ENCODE measurements at places on chromosomes 11 and 22.
A peak's percentile ranks its signal among the peaks of the same experiment; 100 is the strongest.

DNA sequence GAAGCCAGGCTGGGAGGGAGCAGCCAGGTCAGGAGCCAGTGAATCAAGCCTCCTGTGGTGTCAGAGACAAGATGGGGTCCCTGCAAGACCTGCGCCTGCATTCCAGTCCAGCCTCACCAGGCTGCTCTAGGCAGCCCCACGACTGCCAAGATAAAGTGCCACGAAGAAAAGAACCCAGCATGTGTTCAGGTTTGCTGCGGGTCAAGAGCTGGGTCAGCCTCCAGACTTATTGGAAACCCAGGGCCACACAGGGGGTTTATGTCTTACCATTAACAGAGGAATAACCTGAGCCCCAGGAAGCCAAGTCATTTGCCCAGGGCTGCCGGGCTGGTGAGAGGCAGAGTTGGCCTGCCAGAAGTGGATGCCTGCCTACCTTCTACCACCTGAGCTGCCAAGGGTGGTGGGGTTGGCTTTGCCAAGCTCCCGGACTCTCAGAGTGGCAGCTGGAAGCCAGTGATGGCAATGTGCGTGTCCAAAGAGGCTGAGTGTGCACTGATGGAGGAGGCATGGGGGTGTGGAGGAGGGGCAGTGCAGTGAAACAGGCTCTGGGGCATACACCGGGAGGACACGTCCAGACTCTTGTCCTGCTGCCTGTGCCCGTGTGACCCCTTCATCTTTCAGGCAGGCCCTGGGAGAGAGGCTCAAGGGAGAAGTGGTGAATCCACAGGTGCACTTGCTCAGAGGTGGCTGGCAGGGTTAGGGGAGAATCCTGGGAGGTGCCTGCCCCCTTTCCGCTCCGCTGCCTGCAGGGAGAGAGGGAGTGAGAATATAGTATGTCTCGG is 1.7 kb downstream of the RASD2 start:
- no peak for DNase-seq

GRCh38 chr11:19398273-19398672 is 157.5 kb upstream of the E2F8 start:
- no peak for DNase-seq

DNA sequence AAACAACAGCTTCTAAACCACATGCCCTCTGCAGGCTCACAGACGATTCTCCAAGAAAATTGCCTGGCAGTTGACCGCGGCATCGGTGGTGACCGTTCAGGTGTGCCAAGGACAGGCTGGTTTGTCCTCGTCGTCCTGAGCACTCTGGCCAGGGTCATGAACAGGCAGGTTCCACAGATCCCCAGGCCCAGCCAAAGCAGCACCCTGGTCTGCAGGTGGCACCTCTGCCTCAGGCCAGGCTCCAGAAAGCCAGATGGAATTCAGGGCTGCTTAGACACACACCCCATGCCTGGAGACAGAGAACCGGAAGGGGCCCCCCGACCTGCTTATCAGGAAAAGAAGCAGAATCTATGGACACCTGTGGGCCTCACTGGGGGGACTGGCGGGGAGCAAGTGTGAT is 338.7 kb downstream of the BRD1 start:
- no peak for DNase-seq

DNA sequence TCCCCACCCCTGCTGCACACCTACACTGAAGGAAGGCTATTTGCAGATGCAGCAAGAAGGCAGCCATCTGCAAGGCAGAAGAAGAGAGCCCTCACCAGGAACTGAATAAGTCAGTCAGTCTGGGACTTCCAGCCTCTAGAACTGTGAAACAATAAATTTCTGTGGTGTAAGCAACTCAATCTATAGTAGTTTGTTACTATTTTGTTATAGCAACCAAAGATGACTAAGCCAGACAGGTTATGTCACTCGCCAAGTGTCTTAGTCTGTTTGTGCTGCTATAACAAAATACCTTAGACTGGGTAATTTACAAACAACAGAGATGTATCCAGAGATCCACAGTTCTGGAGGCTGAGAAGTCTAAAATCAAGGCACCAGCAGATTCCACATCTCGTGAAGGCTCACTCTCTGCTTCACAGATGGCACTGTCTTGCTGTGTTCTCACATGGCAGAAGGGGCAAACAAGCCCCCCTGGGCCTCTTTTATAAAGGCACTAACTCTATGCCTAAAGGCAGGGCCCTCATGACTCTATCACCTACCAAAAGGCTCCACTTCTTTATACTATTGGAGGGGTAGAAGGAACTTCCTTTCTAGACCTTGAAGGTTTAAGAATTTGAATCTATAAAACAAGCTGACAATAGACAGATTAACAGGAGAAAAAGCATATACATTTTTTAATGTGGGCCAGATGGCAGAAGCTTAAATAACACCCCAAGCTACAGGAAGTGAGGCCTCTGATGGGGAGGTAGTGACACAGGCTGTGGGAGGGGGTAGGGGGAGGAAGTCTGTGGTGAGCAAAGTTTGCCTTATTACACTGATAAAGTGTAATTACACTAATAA is 12.3 kb downstream of the APOL6 start:
- no peak for DNase-seq

- DNase-seq, result no peak
These were observed 97.0 kb downstream of the RDX start for GRCh38 chr11:110199184-110199981.

- peak; percentile 92 for DNase-seq
These were observed 2.6 kb upstream of the BCL9L start for GRCh38 chr11:118928101-118928869.

DNA sequence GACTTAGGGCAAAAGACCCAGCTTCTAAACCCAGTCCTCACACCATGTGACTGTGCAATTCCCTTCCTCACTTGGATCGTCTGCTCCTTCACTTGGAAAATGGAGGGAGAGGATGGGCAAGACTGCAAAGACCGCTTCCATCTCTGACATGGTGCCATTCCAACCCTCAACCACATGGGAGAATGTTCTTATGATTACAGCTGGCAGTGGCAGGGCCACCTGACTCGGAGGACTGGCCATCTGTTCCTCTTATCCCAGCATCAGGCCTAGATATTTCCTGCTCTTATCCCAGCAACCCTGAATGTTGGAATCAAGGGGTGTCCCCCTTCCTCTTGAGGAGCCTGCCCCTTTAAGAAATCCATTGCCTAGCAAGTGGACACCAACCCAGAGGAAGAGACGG is 15.4 kb downstream of the DSCAML1 start:
- no peak for DNase-seq

- DNase-seq, result no peak
These were observed 1328.7 kb upstream of the RAG2 start for GRCh38 chr11:37926772-37927171.

GRCh38 chr11:128726458-128727139 is 32.7 kb downstream of the FLI1 start:
- DNase-seq, result no peak

- DNase-seq, result no peak
These were observed 101.7 kb upstream of the GRAMD1B start for GRCh38 chr11:123328281-123328867.

DNA sequence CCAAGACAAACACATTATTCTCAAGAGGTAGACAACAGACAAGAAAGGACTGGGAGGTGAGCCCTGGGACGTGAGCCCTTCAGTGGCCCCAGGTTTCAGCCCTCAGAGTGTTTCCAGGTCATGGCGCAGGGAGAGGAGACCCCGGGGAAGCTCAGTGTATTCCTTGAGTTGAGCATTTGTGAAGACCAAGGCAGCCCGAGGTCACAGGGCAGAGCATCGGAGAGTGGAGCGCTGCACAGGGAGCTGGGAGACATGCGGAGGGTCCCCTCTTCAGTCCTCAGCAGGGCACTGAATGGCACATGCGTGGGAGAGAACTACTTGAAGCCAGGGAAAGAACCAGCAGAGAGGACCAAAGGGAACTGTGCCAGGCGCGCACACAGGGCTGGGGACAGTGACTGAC is 11.7 kb downstream of the KRTAP5-6 start:
- DNase-seq, result no peak

DNA sequence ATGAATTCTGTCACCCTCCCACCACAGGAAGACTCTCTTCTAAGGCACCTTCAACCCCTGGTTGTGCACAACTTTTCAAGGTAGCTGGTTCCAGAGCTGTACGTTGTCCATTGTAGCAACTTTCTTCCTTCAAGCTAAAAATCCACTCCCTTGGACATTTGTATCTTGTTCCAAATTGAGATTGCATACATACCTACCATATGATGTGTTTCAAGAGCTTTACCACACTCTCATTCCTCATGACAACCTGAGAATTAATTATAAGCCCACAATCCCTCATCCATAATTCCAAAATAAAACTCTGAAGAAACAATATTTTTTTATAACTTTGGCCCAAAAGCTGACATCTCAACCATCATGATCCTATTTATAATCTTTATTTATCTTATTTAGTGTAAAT is 3.0 kb downstream of the OR52W1 start:
- DNase-seq, result no peak

- no peak for DNase-seq
These were observed 28.8 kb downstream of the LMO1 start for GRCh38 chr11:8234910-8235309.

DNA sequence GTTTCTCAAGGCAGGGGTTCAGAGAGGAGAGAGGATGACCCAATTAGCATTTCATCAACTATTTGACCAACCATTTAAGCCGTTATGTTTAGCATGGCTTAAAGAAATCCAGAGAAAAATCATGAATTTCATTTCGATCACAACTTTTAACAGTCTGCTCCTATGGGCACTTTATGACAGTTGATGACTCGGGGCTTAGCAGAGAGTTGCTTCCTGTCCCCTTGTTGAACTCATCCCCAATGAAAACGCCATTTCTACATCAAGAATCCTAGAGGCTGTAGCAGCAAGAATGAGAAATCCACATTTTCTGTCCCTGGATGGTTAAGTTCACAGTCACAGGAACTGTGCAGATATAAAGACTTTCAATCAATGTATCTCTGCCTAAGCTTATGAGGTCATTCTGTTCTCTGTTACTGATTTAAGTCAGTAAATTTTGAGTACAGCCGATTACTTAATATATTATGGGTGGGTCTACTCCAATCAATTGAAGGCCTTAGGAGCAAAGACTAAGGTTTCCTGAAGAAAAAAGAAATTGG is 81.1 kb downstream of the BDNF start:
- DNase-seq, result no peak

DNA sequence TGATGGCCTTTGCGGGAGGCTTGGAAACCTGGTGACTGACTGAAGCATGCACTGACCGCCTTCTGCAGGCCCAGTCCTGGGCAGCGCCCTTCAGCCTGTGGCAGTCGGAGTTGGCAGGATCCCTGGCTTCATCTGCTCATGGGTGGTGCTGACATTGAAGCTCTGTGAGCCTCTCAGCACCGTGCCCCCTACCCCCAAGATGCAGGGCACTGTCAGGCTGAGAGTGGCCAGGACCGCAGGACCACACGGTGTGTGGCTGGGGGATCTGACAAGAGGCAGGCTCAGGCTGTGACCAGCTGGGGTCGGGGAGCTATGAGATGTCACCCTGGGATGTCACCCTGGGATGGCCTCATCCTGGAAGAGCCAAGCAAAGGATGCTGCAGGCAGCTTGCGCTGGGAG is 32.7 kb downstream of the TBC1D22A start:
- DNase-seq, result no peak

DNA sequence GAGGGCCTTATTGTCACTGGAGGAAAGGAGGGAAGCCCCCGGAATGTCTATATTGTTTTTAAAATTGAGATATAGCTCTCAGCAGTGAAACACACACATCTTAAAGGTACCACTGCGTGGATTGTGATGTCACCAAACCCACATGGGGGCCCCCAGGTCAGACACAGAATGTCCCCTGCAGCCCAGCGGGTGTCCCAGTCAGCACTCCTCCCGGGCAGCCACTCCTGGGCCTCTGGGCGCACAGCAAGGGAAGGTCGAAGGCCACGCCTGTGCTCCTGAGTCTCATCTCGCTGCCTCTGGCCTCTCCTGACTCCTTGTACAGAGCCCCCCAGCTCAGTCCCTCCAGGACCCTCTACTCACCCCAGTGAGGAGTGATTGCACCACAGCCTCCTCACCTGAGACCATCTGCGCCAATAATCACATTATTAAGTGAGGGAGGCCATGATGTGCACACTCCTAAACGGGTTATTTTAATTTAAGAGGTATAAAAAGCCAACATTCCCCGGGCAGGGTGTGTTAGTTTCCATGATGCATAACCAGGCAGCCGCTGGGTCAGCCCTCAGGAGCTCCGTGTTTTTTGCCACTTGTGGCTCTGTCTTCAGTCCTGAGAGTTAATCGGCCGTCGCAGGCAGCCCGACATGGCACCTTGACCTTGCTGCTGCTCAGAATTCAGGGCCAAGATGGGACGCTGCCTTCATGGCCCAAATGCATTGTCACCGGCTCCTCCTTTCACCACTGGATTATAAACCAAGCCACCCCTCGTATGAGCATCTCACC is 1089.3 kb downstream of the BRD1 start:
- DNase-seq, result no peak

GRCh38 chr11:12013781-12014180 is 5.4 kb upstream of the DKK3 start:
- no peak for DNase-seq

- no peak for DNase-seq
These were observed 12.0 kb downstream of the SPTBN2 start for GRCh38 chr11:66716996-66717395.

DNA sequence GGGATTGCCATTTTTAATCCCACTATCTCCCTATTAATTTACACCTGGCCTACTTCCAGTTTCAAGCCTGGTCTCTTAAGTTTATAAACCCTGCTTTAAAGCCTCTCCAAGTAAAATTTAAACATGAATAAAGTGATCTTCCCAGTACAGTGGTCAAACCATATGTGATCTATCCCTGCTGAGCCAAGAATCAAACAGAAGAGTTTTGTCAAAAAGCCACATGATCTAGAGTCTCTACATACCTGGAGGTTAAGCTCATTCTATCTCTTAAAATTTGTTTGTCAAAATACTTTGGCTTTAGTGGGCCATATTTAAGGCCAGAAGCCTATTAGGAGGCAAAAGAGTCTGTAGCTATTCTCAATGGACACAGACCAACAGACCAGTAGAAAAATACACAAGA is 42.9 kb upstream of the DDI1 start:
- no peak for DNase-seq

DNA sequence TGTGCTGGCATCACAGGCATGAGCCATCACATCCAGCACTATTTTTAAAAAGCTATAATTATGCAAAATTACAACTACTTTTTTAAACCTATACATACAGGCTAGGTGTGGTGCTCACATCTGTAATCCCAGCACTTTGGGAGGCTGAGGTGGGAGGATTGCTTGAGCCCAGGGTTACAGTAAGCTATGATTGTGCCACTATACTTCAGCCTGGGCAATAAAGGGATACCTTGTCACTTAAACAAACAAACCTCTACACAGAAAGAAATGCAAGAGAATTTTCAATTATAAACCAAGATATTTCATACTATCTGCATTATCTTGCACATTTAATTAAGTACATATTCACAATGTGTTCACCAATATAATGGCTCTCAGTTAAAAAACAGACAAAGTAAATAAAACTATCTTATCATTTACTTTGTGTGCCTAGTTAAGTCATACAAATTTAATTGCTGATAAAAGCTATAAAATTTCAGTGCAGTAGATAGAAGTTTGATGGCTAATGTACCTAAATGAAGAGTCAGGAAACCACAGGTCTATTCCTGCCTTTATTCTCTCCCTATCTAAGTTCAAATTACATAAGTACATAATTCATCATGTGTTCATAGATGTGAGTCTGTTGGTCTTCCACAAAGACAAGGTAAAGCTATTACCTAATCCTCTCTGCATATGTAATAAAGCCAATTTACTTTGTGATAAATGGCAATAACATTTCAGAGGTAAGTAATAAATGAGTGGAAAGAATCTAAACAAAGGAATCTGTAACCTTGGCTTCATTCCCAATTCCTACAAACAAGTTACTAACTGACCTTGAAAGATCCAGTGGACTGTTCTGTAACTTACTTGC is 9.0 kb upstream of the RDX start:
- no peak for DNase-seq
